ENCODE measurements at places on chromosomes 12 and 14.

- DNase-seq, result no peak
Measured at GRCh38 chr12:132140918-132141841, 2.9 kb downstream of the DDX51 start.

- no peak for DNase-seq
Measured at GRCh38 chr12:1864867-1865266, 44.5 kb downstream of the LRTM2 start.

DNA sequence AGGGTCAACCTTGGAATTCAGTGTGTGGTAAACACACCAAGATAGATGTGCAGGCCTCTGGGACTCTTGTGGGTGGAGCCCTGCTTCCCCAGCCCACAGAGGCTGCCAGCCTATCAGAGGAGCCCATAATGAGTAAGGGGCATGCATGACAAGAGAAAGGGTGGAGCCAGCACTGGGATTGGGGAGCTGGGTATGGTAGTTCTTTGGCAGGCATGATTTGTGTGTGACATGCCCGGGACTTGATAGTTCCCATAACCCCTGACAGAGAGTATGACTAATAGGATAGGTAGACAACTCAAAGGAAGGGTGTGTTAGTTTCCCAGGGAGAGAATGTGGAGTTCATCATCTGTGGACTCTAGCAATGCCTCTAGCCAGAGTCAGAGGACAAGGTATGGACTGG is 143.0 kb downstream of the EMP1 start:
- DNase-seq, result no peak

DNA sequence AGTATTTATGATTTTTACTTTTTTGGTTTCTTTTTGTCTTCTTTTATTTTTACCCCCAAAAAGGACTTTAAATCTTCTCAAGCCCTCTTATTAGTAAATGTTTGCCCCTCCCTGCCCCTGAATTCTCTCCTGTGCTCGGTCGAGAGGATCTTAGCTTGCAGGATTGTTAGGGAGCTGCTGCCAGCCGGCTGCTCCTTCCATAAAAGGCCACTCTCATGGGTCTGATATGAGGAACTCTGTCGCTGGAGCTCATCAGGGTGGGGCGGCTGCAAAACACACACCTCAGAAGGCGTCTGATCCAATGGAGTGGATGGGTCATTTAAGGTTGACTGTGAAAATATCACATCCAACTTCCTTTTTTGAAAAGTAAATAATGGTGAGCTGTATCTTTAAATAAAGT is 8.5 kb downstream of the LTBR start:
- DNase-seq, result no peak

DNA sequence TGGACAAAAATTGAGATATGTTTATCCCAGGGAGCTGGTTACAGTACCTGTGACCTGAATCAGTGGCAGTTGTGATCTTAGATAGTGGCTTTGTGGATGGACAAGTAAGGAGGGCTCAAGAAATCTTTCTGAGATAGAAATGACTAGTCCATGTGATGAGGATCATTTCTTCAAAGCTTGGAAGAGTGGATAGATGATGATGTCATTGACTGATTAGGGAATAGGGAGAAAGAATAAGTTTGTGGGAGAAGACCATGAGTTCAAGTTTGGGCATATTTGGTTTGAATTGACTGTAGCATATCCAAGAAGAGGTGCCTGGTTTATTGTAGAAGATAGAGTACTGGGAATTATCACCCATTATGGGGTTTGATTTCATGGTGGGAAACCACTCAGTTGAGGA is 336.7 kb upstream of the PRICKLE1 start:
- no peak for DNase-seq

DNA sequence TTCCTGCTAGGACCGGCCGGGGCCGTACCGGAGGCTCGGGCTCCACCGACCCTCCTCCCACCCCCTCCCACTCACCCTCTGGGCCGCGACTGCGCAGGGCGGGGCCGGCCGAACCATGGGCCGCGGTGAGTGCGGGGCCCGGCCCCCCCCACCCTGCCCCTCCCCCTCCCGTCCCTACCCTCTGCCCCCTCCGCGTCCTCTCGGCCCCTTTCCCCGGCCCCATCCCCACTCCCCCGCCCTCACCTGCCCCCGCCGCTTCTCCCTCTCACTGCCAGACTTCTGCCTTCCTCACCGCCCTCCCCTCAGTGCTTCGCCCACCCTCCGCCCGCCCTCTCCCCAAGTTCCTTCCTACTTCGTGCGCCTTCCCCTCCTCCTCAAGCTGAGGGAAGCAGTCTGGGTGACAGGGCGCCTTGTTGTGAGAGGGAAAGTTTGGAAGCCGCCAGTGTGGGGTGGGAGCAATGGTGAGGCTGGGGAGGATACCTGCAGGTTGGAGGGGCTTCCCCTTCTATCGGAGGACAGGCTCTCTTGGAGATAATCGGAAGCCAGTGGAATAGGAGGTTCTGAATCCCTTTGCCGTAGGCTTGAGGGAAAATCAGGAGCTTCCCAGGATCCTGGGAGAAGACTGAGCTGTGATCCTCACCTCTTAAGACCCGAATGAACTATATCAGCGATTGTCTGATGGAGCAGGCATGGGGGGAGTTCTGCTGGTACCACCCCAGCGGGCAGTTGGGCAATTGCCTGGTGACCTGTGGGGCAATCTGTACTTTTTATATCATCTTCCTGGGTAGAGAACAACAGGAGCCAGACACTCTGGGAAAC is 472 bp downstream of the MBD6 start:
- DNase-seq, result no peak

- DNase-seq, result no peak
Measured at GRCh38 chr12:113071135-113072112, 14.9 kb downstream of the DTX1 start.

DNA sequence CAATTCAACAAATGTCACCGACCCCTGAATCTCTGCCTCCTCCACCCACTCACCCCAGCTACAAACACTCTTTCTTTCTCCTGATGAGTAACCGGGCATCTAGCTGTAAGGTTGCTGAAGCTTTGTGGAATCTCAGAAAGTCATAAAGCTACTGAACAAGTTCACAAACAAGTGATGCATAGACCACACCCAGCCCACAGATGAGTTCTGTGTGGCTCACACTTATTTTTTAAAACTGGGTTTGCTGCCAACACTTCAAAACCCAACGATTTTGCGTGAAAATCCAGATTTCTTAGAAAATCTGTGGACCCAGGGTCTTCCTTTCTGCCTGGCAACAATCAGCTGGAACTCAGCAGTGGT is 96.1 kb downstream of the APAF1 start:
- no peak for DNase-seq

- DNase-seq, result no peak
Measured at GRCh38 chr12:4725057-4725456, 4.9 kb downstream of the GALNT8 start.

DNA sequence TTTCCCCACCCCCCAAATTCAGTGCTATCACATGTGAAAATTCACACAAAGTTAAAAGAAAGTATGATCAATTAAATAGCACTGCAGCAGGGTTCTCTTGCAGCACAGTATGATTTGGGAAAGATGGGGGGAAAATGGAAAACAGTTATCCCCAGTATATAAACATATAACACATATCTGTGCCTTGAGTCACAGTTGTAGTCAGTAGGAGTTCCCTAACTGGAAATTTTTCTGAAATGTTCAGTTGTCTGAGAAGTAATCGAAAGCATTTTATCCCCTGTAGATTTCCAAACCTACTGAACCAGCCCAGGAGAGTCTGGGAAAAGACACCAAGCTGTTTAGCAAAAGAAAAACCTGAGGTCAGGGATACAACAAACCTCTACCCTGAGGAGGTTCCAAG is 47.0 kb downstream of the C12orf50 start:
- DNase-seq, result peak; percentile 29

GRCh38 chr14:68513838-68514607 is 278.8 kb downstream of the ZFP36L1 start:
- DNase-seq, result no peak

GRCh38 chr12:69534389-69534822 is 50.9 kb upstream of the CCT2 start:
- peak; percentile 92 for DNase-seq

DNA sequence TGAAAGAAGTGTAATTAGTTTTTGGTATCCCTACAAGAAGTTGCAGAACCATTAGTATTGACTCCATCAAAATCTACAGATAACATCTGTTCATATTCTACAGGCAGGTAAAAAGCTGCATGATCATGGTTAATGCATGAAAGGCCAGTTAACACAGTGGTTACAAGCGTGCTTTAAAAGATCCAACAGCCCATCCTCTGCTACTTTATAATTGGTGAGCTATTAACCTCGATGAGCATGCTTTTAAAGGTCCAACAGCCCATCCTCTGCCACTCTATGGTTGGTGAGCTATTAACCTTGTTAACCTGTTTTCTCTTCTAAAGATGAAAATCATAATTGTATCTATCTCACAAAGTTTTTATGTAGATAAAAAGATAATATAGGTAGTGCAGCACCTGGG is 289.3 kb downstream of the DUSP6 start:
- no peak for DNase-seq

DNA sequence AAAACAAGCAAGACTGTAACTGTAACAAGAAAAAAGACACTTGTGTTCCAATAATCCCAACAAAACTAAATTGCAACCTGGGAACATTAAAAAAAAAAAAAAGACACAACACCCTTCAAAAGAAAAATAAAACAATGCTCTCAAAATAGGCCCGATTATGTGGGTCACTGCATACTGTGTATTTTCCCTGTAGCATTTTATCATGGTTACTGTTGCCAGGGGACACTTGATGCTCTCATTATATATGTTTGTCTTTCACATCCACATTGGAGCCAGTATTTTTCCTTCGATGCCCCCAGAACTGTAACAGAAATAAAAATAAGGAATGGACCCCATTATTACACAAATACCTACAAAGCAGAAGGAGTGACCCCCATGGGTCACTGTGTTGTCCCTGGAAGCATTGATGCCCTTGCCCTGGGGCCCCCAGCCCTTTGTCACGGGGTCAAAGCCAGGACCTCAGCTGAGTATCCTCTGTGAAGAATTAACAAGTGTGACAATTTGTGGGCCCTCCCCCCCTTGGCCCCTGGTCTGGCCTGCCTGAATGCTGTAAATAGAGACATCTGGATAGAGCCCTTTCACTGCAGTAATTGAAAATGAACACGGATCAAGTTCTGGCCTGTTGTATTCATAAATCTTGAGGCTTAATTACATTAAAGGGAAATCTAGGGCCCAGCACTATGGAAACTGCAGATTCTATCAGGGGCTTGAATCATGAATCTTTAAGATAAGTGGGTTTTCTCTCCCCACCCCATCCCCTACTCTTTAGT is 72.8 kb downstream of the C12orf42 start:
- DNase-seq, result no peak

- no peak for DNase-seq
Measured at GRCh38 chr12:44848703-44849085, 27.4 kb downstream of the NELL2 start.

DNA sequence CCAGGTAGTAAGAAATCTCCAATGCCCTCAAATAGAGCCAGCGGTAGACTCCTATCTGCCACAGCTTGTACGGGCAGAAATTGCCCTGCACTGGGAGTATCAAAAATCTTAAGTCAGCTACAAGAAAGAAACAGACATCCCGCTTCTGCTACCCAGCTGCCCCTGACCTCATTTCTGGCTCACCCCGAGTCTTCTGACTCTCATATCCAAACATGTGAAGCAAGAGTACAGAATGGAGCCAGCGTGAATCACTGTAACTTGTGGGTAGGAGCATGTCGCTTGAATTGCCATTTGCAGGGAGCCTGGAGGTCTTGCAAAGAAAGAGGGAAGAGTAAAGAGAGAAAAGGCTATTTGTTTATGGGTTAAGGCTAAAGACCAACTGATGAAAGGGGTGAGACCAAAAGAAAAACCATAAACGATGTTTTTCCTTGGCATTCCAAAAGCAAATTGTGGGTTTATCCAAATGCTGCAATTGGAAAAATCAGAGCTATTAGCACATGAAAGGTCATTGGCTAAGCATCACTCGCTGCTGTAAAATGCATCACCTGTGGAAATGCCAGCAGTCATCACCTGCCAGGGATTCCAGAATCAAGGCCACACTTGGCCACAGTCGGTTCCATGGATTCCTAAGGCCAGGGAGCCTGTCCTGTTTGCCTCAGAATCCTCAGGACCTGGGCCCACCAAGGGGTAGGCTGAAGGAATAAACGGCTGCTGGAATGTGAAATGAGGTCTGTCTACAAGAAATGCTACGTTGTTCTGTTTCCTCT is 86.6 kb downstream of the FOXN3 start:
- peak; percentile 66 for DNase-seq

- no peak for DNase-seq
Measured at GRCh38 chr12:25789541-25789944, 168.9 kb upstream of the RASSF8 start.

- DNase-seq, result no peak
Measured at GRCh38 chr12:12436831-12437345, 80.0 kb downstream of the BORCS5 start.

DNA sequence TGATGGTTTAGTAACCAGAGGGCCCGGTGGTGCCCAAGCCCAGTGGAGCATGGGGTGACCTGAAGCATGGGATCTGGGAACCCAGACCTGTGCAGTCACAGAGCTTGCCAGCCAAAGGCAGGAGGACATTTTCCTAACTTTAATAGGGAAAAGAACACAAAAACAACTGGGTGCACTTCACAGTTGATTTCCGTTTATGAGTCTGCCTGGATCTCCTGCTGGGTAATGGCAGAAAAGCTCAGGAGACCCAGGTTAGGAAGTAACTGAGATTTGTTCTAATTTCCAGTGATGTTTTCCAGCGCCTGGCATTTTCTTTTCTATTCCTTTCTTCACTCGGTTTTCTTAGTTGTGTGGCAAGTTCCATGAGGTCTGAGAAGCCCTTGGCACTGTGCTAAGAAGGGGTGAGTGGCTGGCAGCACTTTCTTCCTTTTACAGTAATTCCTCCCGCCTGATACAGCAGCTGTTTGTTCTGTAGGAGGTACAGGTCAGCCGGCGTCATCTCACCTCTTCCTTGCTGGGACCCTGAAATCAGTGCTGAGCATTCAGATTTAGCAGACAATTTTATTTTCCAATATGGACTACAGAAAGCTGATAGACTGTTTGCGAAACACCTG is 5.1 kb downstream of the CACNA1C start:
- no peak for DNase-seq

DNA sequence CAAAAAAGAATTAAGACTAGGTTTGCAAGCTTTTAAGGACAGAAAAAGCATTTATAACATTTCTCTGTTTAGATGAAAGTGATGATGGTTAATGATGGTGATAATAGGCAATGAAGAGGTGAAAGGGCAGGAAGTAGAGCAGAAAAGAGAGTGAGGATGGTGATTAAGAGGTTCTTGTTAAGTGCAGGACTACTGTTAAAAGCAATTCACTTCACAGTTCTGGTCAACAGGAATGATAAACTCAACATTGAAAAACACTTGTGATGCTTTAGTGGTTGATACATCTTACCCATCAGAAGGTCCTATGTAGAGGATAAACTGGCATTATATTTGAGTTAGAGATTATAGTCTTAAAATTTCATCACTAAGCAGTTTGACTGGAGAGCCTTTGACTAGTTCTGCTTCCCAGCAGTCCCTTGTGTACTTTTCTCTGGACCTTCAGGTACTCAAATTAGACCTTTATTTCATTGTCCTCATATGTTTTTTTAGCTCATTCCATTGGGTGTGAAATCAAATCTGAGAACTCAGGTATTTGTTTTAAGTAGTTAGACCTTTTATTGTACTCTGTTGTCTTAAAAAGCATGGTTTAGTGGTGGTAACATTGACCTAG is 10.9 kb downstream of the RAP1B start:
- DNase-seq, result no peak

GRCh38 chr14:41607966-41608663 is 1.4 kb downstream of the LRFN5 start:
- no peak for DNase-seq

- DNase-seq, result no peak
Measured at GRCh38 chr12:42918443-42918842, 328.9 kb upstream of the PRICKLE1 start.

GRCh38 chr14:50844391-50844790 is 13.4 kb upstream of the NIN start:
- DNase-seq, result no peak

All from smooth muscle cell of the brain vasculature (primary cell).